ENCODE measurements at places on chromosomes 2 and 18.
A peak's percentile ranks its signal among the peaks of the same experiment; 100 is the strongest.

GRCh38 chr18:8688816-8689215 lies 16.5 kb upstream of the MTCL1 start:
- no peak for DNase-seq

- no peak for DNase-seq
These were observed 94.7 kb downstream of the ANKRD44 start for GRCh38 chr2:197215748-197216360.

DNA sequence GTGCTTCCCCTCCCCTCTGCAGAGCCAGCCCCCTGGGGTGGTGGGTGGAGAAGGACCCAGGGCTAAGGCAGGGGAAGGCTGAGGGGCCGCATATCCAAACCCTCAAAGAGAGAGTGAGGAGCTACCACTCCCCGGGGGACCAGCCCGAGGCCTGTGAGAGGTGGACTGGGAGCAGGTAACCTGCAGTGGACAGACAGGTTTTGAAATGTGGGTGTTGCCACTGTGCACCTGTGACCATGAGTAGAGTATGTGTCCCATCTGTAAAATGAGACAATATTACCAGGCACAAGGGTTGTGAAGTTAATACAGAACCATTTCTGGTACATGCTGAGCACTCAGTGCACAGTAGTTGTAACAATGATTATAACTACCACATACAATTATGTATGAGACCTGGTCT lies 51.2 kb upstream of the POMC start:
- no peak for DNase-seq

DNA sequence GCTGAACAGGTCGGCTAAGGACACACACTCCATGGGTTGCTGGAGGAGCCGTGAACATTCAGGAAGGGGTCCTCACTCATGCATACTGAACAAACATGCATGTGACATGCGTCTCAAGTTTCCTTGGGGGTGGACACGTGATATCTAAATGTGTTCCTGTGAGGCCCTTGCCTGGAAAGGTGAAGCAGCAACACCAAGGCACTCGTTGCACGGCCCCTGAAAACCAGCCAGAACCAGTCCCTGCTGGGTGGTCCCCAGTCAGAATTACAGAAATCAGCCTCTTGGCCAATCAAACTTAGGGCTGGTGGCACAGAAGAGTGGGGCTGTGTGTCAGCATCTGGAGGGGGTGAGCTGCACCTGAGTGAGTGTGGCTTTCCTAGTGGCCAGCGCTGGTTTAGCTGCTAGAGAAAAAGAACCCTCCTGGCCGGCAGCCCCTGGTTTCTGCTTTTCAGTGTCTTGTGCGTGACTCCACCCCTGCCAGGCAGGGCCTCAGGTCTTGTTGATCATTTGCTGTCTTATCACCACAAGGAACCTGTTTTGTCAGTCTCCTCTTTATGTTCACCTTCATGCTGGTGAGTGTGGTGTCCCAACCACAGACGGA lies 3.2 kb upstream of the AQP12B start:
- no peak for DNase-seq

DNA sequence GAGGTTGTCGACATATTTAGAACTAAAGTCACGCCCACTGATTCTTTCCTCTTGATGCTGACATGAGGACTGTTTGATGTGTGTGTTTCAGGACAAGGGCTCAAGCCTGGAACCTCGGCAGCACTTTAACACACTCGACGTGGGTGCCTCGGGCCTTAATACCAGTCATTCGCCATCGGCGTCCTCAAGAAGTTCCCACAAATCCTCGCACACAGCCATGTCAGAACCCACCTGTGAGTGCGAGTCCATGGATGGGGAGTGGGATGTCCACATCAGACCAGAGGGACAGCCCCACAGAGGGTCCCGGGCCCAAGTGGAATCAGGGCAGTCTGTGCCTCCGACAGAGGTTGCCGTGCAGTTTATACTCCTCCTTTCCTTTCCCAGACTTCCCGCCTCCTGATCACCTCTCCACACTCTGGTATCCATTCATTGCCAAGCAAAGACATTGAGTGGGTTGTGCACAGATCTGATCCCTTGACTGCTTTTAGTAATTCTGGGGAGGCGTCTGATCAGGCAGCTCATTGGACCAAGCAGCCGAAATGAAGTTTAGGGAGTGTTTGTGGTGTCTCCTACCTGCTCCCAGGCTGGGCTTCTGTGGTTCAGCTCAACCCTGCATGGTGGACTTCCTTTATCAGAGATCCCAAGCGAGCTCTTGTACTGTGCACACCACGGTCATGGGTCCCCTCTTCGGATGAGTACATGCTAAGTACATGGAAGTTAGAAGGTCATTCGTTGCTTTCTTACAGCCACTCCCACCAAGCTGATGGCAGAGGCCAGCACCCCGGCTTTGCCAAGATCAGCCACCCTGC lies 27.2 kb upstream of the RPL31 start:
- DNase-seq, result no peak

DNA sequence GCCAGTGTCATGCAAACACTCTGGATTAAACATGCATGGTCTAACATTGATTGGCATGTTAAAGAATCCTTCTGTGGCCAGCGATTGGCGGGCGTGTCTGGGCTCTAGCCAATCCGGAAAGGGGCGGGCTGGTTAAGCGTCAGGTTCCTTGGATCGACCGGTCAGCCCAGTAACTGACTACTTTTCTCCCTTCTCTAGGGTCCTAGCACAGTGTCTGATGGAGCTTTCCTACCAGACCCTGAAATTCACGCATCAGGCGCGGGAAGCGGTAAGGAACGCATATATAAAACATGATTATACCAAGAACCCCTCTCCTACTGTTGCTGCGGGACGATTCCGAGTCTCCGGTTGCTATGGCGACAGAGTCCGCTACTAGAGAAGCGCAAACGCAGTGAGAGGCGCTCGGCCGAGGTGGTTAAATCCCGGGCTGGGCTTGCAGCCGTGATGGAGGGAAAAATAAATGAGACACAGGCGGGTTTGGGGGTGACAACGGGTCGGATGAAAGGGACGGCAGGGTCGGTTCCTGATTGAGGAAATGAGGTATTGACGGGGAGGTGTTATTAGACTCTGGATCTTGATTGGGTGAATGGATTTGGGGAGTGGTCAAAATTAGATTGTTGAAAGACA lies 29.4 kb downstream of the KATNAL2 start:
- no peak for DNase-seq

DNA sequence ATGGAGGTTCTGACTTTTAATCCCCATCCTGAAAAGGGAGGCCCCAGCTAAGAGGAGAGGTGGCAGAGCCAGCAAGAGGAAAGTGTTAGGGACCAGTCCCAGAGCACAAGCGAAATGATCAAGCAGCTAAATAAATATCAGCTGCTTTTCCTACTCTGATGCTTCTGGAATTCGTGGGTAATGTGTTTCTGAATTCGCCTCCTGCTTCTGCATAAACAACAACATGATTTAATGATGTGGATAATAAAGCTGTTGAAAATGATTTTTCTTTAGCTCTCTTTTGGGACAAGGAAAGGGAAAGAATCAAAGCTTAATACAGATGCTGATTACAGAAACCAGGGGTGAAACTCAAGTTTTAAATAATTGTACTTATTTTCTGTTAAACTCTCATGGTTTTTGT lies 329.7 kb downstream of the PDE11A start:
- DNase-seq, result no peak

DNA sequence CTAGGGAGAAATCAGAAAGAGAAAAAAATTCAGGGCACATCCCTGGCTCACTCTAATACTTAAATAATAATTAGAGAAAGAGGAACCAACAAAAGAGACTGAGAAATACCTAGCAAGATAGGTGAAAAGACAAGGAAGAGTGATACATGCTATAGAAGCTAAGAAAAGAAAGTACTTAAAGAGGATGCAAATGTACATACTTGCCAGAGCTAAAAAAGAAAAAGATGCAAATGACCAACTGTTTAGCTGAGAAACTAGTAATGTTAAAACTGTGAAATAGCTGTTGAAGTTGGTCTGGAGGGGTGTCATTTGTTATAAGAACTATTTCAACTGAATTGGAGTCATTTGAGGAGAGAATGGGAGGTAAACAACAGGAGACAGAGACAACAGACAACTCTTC lies 412.2 kb downstream of the SPAG16 start:
- no peak for DNase-seq

- DNase-seq, result no peak
These were observed 13.3 kb upstream of the CNGA3 start for GRCh38 chr2:98332989-98333388.

GRCh38 chr2:211881449-211881848 lies 657.2 kb downstream of the ERBB4 start:
- no peak for DNase-seq

- DNase-seq, result peak; percentile 43
These were observed 23.7 kb downstream of the METTL4 start for GRCh38 chr18:2547477-2548087.

GRCh38 chr18:52070291-52070756 lies 269.7 kb upstream of the DCC start:
- DNase-seq, result no peak

DNA sequence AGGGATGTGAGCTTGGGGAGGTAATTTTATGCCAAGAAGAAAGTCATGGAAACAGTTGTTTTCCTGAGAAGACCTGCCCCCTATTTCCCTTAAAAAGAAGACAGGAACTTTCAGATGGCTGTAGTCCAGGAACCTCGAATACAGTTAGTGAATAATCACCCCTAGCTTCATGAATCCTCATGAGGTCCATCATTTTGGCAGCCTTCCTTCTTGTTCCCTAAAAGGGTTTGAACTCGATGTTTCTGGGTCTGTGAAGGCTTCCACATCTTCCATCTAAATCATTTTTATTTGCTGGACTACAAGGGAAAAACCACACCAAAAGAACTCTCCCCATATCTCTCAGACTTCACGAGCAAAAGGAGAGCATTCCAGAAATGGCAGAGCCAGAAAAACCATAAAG lies 290.8 kb downstream of the SLC4A3 start:
- DNase-seq, result no peak

DNA sequence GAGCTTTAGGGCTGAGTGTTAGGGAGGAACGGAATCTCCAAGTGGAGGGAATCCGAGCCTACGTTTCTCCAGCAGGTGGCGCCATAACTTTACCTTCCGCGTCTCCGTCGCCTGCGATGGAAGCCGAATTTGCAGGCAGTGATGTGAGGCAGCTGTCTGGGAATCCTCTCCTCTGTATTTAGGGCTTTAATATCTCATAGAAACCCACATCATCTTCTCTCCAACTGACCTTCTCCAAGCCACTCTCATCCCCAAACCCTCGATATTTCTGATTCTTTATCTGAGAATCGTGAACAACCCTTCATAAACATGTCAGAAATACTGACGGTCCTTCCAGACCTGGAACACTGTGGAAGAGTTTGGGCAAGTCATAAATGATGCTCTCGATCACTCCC lies 27.5 kb downstream of the SIX2 start:
- peak; percentile 59 for DNase-seq

DNA sequence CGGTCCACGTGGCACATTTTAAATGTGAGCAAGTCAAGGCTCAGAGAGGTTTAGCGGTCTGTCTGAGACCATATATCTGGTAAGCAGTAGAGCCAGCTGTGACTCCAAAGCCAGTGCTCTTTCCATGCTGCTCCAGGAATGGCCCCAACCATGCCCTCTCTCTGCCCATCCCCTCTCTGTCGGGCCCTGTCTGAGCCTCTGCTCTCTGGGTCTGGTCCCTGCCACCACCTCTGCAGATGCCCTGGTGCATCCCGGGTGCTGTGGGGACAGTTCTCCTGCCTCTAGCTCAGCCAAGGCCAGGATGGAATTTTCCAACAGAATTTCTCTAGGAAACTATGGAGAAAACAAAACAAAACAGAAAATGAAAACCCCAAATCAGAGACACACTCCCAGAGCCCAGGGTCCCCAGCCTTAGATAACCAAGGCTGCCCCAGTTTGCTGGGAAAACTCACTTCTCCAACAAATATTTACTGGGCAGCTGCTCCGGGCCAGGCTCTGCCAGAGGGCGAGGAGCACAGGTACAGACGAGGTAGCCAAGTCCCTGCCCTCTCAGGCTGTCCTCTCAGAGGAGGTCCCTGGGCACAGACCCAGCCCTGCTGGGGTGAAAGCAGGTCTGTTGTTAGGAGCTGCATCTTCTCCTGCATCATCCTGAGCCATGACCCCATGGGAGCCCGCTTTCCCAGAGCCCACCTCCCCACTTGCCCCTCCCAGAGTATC lies 9.2 kb downstream of the ADRA2B start:
- no peak for DNase-seq

GRCh38 chr18:76925501-76925900 lies 103.1 kb downstream of the ZNF236 start:
- no peak for DNase-seq

DNA sequence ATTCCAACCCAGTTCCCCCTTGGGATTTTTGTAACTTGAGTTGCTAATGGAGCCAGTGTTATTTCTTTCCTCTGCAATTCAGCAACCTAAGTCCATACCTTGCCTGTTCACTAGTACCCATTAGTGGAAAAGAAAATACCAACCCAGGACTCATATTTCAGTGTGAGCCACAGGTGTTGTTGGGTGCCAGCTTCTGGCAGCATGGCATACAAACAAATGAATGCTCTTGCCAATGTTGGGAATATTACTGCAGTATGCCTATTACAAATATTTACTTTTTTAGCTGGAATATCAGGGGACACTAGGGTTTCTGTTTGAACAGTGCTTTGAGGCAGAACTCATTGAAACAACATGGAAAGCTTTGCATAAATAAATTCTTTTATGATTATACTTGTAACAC lies 130.2 kb downstream of the NCKAP5 start:
- no peak for DNase-seq

- no peak for DNase-seq
These were observed 4.6 kb upstream of the RHBDD1 start for GRCh38 chr2:226831266-226831665.

DNA sequence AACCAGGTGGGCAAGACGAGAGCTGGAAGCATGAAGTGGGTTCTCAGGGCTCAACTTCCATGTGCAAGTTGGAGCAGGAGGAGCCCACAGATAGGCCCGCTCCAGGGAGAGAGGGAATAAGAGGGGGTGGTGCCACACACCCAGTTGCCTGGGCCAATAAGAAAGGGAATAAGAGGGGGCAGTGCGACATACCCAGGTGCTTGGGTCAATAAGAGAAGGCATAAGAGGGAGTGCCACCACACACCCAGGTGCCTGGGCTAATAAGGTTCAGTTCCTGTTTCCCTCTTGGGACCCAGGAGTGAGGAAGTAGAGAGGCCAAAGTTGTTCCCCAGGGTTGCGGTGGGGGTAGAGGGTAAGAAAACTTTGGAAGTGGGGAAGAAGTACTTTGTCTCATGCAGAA lies 127.5 kb downstream of the LAMA3 start:
- DNase-seq, result no peak

- DNase-seq, result no peak
These were observed 331.7 kb downstream of the GBX2 start for GRCh38 chr2:235836491-235836911.

- no peak for DNase-seq
These were observed 36.3 kb downstream of the VWA3B start for GRCh38 chr2:98123286-98123685.

- peak; percentile 84 for DNase-seq
These were observed 7.0 kb upstream of the EPG5 start for GRCh38 chr18:45974088-45974536.

DNA sequence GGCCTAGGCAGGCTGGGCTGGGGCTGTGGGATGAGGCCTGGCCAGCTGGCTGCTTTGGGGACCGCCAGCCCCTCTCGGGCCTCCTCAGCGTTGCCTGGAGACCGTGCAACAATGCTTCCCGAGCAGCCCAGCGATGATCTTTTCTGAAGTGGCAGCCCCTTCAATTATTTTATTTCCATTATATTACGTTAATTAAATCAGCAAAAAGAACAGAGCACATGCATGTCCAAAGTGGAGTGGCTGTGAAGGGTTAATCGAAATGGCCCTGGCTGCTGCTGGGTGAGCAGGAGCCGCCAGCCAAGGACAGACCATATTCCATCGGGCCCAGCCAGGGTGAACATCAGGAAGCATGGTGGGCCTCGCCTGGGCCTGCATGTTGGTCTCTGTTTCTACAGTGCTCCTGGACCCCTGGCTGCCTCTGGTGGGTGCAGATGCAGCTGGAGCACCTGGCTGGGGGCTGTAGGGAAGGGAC lies 245.5 kb downstream of the MYCN start:
- DNase-seq, result no peak

- no peak for DNase-seq
These were observed 43.6 kb upstream of the TMEM18 start for GRCh38 chr2:720842-721241.

Measured in hematopoietic multipotent progenitor cell treated with erythropoietin and hydrocortisone succinate and interleukin-3 and kit ligand, for 15 days (in vitro differentiated cells).